ENCODE measurements at places on chromosomes 6 and 20.

- DNase-seq = no peak
Observed at GRCh38 chr6:13522656-13523055, 35.3 kb upstream of the GFOD1 start.

DNA sequence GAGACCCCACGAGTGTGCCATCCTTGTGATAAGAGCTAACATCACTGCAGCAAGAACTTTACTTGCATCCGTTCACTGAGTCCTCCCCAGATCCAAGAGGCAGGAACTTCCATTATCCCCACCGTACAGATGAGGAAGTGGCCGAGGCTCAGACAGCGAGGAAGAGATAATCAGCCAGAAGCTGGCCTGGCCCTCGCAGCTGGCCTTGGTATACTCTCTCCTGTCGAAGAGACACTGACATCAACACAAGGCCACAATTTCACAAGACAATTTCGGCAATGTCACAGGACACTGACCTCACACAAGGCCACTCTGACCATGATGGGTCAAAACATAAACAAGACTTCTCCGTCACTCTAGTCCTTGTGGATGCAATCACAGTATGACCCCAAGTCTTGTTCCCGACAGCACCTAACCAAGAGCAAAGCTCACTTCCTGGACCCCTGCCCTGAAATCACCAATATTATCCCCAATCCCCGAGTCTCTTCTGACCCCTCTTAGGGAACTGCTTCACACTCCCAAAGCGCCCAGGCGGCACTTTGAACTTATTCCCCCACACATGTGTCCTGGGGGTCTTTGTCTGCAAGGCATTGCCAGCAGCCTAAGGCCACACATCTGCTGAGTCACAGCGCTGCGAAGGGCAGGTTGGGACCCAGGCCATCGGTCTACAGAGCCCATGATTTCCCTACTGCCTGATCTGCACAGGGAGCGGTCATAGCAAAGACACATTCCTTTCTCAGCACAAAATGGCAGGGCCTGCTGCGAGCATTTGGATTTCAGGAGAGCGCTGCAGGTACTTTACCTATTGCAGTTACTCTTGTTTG lies 14.8 kb upstream of the VAPB start:
- no peak for DNase-seq

DNA sequence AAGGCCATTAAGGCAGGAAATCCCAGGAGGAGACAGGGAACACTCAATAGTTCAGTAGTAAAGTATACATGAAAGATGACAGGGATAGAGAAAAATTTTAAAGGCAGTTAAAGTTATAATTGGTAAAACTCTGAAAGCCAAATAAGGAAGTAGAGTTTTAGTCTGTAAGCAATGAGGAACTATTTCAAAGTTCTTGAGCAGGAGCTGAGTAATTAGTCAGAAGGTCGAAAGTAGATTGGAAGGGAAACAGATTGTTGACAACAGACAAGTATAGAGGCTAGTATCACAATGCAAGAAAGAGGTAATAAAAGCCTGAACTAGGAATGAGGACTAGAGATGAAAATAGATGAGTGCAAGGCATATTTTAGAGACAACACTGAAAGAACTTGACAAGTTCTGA lies 150.3 kb downstream of the CDK19 start:
- DNase-seq = peak; percentile 97

DNA sequence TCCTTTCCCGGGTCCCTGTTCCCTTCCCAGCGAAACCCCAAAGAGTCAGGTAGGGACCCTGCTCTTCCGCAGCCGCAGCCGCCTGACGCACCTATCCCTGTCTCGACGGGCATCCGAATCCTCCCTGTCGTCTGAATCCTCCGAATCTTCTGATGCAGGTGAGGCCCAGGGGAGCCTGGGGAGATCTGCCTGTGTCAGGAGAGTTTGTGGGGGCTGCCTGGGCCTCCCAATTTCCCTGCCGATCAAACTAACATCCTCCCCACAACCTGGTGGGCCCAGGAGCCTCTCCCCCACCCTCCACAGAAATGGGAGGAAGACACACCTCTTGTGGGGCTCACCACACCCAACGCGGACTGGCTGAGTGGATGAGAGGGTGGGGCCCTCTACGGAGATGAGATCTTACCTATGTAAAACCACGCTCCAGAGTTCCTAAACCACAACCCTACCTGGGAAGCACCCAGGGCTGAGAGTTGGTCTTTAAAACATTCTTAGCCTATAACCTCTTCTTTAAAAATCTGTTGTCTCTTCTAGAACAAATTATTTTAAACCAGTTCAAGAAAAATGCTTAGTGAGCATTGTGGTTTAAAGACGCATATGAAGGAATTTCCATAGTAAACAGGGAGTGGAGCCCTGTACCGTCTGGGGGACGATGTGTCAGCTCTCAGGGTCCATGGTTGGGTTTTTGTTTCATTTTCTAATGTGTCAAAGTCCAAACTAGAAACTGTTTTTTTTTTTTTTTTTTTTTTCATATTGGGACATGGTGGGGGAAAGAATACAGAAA lies 1.7 kb downstream of the CDC25B start:
- DNase-seq = no peak

DNA sequence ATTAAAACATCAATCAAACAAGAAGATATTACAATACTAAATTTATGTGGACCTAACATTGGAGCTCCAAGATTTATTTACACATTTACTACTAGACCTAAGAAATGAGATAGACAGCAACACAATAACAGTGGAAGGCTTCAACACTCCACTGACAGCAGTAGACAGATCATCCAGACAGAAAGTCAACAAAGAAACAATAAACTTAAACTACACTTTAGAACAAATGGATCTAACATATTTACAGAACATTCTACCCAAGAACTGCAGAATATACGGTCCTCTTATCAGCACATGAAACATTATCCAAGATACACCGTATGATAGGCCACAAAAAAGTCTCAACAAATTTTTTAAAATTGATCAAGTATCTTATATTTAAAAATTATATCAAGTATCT lies 27.0 kb downstream of the SLC17A1 start:
- DNase-seq = no peak

- DNase-seq = no peak
Observed at GRCh38 chr20:3798908-3799248, 2.8 kb downstream of the CDC25B start.

- DNase-seq = peak; percentile 13
Observed at GRCh38 chr20:20683481-20684321, 28.7 kb downstream of the RALGAPA2 start.

GRCh38 chr6:48619771-48620170 lies 508.8 kb upstream of the PTCHD4 start:
- DNase-seq = no peak

DNA sequence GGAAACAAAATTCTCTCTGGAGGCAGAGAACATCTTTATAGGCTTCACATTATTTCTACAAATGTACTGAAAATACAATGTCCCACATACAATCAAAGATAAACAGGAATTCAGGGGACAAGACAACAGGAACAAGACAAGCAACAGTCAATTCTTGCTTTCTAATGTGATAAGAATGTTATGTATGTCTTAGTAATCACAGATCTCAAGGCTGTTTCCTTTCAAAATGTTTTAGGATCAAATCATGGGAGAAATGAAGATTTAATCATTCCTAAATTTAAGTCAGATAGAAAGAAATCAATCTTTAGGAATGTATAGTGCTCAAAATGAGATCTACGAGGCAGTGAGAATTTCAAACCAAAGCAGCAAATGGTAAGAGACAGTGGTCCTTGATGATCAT lies 32.1 kb downstream of the NEDD9 start:
- DNase-seq = no peak

All from bone marrow (tissue), 2 donors.